ENCODE measurements at places on chromosomes 6 and 20.

- peak; percentile 77 for DNase-seq
Measured at GRCh38 chr20:62795023-62795761, 1.1 kb upstream of the MRGBP start.

DNA sequence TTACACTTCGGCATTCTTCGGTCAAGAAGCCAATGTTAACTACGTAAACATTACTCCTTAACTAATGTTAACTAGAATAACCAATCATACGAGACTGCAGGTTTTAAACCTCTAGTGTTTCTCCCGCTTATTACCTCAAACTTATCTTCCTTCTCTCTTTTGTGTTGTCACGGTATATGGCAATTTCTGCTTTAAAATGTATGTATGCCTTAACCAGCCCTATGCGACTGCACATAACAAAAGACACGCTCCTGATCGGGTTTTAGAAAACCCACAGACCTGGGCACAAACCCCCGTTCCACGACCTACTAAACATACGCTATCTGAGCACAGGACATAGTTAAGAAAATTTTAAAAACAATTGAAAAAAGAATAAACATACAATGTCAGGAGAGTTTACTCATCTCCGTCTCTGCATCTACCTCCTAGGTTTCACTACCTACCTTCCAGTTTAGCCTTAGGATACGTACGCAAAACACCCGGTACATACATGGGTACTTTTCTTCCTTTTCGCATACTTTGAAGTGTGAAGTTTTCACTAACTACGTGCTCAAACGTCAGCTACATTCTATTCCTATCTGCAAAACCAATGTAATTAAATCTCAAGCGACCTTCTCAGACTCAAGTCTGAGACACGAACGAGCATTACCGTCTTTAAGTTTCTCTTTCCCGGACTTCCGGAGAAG, 1.1 kb downstream of the CD164 start:
- DNase-seq = peak; percentile 38

- DNase-seq = no peak
Measured at GRCh38 chr6:143429970-143430369, 20.5 kb downstream of the ADAT2 start.

GRCh38 chr20:36367907-36368799, 62.0 kb downstream of the DLGAP4 start:
- DNase-seq = no peak

DNA sequence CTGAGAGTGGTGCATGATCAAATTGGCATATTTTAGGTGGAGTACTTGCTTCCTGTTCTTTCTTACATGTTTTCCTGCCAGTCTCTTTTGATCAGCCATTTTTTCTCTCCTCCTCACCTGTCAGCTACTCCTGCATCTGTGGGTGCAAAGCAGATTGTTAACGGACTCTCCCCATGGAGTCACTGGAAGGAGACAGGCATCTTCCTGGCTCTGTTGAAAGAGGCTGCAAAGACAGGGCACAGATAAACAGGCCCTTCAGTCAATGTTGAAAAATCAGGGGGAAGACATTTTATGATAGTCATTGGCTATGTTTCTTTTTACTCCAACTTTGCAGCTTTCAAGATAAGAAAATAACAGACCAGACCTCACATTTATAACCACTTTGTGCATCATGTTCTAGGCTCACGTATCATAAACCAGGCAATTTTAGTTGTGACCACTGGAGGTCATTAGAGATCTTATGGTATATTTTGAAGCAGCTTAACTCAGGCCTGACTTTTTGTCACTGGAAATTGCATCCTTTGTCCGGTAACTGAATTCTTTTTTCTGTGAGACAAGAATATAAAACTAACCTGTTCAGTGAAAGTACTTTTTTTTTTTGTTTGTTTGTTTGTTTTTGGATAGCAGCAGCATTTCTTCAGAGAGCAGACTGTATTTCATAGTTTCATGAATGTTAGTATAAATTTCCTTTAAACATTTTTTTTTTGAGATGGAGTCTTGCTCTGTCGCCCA, 20.1 kb downstream of the ECT2L start:
- peak; percentile 82 for DNase-seq

DNA sequence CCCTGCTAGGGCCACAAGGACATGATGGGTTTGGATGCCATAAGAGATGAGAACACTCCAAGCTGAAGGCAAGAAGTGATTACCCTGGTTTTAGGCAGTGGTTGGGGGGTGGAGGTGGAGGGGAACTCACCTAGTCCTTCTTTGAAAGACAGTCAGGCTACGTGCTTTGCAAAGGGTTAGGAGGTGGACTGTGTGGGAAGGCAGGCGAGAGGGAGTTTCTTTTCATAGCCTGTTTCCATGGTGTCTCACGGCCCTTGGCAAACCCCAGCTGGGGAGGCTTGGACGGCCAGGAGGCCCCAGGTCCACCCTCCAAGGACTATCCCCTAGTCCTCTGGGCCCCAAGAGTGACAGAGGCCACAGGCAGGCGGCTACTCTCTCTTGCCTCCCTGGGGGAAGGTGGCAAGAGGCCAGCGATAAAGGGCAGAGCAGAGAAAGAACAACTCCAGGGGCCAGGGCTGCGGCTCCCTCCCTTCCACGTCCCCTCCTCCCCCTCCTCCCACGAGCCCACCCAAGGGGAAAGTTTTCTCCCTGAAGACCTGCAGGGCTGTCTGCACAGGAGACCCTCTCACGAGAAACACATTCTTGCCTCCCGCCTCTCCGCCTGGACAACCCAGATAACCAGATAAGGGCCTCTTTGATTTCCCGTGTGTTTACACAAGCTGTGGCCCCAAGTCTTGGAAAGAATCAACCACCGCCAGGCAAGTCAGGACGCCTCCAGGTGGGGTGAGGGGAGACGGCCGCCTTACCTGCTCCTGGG, 74.4 kb downstream of the NOL4L start:
- no peak for DNase-seq

DNA sequence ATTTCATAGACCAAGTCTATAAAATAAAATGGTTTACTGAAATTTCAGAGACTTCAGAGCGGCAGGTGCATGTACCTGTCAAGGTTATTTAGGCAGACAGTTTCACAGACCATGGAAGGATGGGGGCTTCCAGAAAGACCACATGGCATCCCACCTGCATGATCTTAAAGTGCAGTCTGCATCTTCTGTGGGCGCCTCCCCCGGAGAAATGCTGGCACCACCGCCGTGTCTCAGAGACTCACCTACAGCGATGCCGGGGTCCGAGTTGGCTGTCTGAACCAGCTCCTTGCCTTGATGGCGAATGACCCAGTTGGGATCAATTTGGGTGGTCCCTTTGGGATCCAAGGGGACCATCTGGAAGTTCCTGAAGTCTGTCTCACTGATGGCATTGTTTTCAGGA, 30.6 kb downstream of the THBS2 start:
- DNase-seq = no peak

DNA sequence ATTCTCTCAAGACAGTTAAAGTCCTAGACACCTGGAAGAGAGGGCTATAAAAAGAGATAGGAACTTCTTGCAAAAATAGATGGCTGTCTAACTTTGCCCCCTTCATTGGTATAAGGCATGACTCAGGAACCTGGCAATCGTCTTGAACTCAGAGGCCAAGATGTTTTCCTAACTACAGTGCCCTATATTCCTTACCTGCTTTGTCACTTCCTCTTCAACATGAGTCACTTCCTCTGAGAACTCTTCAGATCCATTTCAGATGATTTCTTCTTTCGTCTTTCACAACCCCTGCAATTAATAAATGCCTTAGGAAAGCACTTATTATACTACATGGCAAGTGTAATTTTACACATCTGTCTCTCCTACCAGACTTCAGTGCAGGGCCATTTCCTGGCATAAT, 83.5 kb downstream of the HAO1 start:
- DNase-seq = peak; percentile 91

GRCh38 chr20:2065099-2065498, 36.5 kb upstream of the STK35 start:
- DNase-seq = no peak

GRCh38 chr20:48638546-48638945, 189.3 kb downstream of the PREX1 start:
- peak; percentile 99 for DNase-seq

- peak; percentile 47 for DNase-seq
Measured at GRCh38 chr6:20919677-20920385, 385.6 kb downstream of the CDKAL1 start.

DNA sequence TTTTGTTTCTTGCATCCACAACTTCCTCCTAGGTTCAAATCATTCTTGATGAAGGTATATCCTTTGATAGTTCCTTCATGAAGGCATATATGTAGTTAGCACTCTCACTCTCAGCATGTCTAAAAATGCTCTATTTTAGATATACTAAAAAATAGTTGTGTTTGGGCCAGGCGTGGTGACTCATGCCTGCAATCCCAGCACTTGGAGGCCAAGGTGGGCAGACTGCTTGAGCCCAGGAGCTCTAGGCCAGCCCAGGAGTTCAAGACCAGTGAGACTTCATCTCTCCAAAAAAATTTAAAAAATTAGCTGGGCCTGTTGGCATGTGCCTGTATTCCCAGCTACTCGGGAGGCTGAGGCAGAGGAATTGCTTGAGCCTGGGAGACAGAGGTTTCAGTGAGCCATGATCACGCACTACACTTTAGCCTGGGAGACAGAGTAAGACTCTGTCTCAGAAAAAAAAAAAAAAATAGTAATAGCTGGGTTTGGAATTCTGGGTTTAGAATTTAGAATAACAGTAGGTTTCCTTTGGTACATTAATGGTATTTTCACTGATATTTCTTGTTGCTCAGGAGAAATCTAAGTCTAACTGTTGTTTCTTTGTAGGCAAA, 7.0 kb downstream of the SERAC1 start:
- DNase-seq = peak; percentile 51

DNA sequence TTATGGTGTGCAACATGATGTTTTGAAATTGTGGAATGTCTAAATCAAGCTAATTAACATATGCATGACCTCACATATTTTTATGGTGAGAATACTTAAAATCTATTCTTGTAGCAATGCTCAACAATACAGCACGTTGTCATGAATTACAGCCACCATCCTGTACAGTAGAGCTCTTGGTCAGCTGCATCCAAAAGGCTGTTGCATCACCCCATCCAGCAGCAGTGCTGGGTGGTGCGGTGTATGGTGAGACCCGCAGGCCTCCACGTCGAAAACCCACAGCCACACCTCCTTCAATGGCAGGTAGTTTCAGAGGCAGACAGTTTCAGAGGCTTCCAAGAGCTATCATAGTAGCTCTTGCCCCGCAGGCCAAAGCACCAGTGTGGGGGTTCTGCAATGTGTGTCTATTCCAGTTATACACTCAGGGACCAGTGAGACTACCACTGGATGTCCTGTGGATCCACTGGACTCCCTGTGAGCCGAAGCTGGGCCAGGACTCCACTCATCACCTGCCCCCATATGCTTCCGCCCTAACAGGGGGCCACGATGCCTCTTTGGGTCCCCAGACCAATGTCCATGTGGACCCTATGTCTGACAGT, 23.4 kb downstream of the PACSIN1 start:
- DNase-seq = no peak

- DNase-seq = peak; percentile 71
Measured at GRCh38 chr6:81562169-81562568, 190.3 kb downstream of the TENT5A start.

DNA sequence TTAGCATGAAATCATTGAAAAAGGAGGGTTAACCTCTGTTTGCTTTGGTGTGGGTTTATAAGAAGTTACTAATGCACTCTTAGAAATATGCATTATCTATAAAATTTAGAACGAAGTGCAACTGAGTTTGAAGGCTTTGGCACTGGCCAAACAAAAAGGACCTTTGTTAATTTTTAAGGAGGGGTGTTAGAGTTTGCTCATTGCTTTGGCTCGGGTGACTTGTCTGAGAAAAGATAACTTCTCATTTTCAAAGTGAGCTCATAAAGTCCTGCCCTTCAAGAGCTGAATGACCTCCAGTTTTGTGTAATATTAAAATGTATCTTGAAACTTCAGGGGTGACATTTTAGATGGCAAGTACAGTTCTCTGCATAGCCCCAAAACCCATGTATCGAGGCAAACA, 25.9 kb downstream of the NEDD9 start:
- DNase-seq = no peak

- no peak for DNase-seq
Measured at GRCh38 chr6:628766-629165, 28.1 kb downstream of the HUS1B start.

- no peak for DNase-seq
Measured at GRCh38 chr6:139640448-139640847, 266.0 kb upstream of the CITED2 start.

DNA sequence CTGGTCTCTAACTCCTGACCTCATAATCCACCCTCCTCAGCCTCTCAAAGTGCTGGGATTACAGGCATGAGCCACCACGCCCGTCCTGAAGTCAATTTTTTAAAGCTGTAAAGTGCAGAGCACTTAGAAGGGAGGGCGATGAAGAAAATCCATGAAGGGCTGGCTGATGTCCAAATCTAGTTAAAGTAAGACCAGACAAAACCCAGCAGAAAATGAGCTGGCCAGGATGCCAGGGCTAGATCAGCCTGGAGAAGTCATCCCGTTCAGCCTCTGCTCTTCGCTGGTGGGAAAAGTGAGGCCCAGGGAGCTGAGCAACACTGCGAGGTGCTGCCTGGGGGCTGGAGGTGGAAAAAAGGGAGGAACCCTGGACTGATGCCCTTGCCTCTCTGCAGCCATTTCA, 3.1 kb downstream of the BPIFB4 start:
- no peak for DNase-seq

- DNase-seq = no peak
Measured at GRCh38 chr6:35282472-35282871, 15.1 kb upstream of the DEF6 start.

DNA sequence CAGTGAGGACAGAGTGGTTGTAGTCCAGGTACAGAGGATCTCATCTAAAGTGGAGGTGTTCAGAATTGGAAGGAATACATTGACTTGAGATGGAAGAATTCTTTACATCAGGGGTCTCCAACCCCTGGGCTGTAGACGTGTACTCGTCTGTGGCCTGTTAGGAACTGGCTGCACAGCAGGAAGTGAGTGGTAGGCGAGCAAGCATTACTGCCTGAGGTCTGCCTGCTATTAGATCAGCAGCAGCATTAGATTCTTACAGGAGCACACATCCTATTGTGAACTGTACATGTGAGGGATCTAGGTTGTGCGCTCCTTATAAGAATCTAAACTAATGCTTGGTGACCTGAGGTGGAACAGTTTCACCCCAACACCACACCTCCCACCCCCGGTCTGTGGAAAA, 121.1 kb downstream of the CDKAL1 start:
- peak; percentile 48 for DNase-seq

DNA sequence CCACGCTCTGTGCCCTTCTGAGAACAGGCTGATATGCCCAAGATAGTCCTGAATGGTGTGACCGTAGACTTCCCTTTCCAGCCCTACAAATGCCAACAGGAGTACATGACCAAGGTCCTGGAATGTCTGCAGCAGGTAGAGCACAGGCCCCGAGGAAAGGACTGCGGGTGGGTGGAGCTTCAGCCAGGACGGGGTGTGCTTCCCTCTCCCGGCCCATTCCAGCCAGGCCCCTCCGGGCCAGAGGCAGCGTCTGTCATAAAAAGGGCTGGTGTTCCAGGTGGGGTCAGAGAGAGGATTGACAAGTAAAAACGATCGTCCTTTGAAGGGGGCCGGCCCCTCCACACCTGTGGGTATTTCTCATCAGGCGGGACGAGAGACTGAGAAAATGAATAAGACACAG, 1.3 kb downstream of the RTEL1 start:
- DNase-seq = no peak

- no peak for DNase-seq
Measured at GRCh38 chr20:40056171-40056570, 632.9 kb downstream of the MAFB start.
